ENCODE measurements at places on chromosomes 16 and 17.

DNA sequence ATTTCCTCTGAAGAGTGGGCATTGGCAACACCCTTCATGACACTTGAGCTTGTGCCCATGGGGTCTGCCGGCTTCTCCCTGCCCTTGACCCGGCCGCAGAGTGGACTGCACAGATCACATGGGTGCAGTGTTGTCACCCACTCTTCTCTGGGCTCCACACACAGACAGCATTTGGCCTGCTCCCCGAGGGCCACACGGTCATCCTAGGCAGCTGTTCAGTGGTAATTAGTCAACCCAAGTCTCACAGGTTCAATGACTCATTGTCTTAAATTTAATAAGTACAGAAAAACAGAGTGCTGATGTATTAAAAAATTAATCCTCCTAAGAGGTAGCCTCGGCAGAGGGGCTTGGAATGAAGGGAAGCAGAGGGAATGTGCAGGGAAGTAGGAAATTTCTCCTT is 204.8 kb downstream of the MSI2 start:
- no peak for DNase-seq

DNA sequence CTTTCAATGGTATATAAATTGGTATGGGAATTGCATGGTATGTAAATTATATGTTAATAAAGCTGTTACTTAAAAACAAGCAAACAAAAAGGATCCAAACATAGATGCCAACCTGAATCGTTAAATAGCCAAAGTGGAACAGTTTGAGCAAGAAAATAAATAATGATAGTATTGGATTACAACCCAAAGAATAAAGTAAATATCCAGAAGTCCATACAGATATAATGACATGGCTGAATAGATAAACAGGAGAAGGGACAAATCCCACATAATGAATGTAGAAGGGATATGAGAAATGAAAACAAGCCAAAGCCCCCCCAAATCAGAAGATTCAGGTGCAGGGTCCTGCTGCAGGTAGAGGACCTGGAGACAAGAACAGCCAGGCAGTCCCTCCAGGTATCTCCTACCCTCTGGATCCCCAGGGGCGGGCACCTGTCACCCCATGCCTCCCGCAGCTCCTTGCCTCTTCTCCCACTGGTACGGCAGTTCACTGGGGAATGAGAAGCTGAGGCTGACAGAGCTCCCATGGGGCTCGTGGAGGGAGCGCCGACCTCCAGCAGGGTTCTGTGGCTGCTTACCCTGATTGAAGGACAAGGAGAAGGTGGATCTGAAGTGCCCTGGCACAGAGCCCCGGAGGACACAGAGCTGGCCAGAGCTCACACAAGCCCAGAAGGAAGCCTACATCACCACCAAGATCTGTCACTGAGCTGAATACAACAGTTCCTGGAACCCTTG is 9.9 kb upstream of the LCAT start:
- no peak for DNase-seq

DNA sequence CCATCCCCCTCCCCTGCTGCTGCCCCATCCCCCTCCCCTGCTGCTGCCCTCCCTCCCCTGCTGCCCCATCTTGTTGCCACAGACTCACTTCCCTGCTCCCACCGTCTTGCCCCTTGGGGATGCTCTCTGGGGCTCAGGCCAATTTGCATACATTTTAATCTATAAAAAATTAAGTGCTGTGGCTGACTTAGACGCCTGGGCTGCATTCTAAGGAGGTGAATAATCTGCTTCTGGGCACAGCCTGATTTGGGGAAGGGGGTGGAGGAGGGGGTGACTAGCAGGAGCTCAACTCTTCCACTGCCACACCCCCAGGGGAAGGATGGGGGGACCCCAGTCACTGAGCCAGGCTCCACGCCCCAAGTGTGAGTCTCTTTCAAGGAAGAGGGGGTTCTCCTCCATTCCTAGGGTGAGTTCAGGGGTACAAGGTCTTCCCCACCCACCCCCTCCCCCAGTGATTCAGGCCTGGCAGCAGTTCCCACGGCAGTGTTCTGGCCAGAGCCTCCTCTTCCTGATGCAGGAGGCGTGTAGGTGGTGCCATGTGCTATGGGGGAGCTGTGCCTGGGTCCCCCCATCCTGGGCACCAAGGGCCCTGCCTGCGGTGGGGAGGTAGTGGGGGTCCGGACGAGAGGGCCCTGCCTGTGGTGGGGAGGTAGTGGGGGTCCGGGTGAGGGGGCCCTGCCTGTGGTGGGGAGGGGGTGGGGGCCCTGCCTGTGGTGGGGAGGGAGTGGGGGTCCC is 5.0 kb downstream of the DPH1 start:
- no peak for DNase-seq

DNA sequence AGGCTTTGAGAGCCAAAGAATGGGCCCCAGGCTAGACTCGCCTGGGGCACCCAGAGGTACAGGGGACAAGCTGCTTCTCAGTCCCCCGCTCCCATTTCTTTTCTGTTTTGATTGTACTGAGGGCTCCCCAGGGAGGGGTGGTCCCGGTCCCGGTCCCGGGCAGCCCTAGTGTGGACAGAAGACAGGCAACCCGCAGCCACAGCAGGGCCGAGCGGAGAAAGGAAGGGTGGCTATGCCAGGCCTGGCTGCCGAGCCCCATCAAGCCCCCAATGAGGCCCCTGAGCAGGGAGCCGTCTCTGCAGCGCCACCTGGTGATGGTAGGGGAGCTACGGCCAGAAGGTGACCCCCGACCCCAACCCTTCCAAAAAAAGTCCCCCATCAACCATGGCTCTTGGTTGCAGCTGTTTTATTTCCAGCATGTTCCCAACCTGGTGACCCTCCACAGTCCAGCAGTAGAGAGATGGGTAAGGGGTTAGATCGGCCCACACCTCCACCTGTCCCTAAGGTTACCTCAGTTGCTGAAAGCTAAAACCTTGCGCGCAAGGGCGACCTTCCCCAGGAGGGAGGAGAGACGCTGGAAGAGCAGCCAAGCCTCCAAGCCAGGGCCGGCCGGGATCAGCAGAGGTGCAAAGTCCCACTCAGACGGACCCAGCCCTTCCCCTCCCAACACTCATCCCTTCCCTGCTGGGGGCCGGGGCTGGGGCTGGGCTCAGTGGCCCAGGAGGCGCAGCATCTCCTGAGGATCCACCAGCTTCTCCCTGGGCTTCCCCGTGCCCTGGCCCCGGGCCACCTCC is 2.6 kb upstream of the GRIN2C start:
- DNase-seq: no peak

DNA sequence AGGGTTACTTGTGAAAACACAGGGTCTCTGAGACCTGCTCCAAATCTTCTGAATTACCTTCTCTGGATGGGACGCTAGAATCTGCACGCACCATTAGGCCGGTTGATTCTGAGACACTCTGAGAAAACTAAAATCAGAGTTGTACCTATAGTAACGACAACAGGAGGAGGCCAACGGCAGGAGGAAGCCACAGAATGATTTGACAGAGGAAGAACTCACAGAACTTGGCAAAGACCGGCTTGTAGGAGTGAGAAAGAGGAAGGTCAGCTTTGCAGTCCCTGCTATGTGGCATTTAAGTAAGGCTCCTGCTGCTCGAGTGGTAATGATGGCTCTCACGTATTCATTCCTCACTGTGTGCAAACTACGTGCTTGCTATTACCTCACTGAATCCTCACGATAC is 483.0 kb downstream of the TMEM114 start:
- no peak for DNase-seq

DNA sequence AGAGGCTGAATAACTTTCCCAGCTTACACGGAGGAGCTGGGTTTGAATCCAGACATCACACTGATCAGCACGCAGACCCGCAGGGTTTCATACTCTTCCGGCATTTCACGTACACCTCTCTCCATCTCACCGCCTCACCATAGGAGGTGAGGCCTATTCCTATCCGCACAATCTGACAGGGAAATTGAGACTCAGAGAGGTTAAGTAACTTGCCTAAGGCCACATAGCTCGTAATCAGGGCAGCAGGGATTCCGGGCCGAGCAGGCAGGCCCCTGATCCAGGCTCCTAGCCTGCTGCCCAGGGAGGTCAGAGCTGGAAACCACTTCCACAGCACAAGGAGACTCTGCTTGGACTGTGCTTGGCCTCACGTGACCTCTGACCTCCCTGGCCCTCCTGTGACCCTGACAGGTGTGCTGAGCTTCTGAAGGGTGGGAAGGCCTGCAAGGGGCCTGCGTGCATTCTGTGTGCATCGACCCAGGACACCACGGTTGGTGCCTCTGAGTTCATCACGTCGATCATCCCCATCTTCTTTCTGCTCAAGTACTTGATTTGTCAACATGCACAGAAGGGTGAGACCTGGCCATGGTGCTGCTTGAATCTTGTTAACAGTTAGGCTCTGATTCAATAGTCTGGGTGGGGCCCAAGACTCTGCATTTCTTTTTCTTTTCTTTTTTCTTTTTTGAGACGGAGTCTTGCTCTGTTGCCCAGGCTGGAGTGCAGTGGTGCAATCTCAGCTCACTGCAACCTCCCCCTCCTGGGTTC is 4.7 kb downstream of the CEP295NL start:
- DNase-seq: no peak

- no peak for DNase-seq
Measured at GRCh38 chr16:87778476-87778829, 12.7 kb upstream of the KLHDC4 start.

DNA sequence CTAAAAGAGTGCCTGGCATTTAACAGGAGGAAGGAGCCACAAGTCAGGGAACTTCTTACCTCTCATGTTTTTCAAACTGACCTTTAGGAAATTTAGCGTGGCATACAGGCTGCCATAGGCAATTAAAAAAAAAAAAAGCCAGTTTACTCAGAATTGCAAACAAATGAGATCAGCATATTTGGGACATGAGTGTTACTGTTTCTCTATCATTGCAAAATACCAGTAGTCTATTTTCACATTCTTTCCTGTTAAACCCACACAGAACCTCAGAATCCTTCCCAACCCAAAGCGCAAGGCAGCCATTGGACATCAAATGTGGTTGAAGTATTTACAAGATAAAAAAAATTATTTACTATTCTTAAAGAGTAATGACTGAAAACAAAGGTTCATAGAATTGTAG is 366.4 kb upstream of the DYNLRB2 start:
- DNase-seq: no peak

DNA sequence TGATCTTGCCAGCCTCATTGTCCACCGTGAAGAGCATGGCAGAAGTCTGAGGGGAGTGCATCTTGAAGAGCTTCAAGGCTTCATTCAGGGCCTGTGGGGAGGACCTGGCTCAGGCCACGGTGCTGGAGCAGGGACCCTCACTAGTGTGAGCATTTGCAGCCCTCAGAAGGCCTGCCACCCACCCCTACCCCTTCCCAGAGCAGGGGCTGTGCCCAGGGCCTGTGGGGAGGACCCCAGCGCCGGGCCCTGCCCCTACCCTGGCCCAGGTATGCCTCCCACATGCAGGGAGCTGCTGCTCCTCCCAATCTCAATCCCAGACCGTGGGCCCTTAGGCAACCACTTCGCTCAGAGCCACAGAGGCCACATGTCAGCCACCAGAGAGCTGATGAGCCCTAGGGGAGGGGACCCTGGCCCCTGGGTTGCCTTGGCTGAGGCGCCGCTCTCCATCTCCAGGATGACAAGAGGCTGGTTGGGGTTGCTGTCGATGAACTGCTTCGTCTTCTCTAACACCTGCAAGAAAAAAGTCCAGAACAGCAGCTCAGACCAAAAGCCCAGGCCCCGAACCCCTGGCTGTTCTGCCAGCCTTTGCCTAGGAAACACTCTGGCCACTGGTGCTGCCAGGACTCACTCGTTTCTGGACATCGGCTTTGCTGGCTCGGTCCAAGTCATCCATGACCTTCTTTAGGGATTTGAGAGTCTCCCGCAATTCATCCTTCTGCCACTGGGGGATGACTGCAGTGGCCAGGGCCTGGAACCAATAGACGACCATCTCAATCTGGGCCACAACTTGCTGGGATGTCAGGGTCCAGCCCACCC is 1.8 kb upstream of the EXOSC6 start:
- DNase-seq: no peak

DNA sequence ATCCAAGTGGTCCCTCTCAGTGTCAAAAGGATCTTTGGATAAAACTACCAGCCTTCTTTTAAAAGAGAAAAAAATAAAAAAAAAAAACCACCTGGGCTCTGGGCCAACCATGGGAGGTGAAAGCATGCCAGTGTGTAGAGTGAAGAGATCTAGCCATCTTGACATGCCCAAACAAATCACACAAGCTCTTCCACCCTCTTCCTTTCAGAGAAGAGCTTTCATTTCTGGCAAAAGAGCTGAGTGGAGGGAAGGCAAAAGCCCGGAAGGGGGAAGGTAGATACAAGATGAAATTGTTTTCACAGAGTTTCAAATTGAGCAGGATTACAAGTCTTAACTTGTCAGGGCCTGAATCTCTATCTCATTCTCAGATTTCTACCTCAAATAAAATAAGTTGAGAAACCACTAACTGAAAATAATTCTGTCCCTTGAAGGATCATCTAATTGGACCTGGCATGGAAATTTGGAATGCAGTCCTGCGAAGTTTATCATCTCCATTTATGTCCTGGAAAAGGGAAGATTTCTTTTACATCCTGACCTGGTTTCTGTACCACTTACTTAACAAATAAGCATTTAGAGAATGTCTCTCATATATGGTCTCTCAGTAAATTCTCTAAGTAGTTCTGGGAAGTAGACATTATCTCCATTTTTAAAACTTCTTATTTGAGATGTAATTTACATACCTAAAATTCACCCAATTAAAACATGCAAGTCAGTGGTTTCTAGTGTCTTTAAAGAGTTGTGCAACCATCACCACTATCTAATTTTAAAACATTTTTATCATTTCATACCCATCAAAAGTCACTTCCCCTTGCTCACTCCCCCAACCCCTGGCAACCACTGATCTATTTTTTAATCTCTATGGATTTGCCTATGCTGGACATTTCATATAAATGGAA is 93.7 kb downstream of the TANGO6 start:
- DNase-seq: no peak

- DNase-seq: no peak
Measured at GRCh38 chr16:46830417-46830901, 521 bp downstream of the C16orf87 start.

DNA sequence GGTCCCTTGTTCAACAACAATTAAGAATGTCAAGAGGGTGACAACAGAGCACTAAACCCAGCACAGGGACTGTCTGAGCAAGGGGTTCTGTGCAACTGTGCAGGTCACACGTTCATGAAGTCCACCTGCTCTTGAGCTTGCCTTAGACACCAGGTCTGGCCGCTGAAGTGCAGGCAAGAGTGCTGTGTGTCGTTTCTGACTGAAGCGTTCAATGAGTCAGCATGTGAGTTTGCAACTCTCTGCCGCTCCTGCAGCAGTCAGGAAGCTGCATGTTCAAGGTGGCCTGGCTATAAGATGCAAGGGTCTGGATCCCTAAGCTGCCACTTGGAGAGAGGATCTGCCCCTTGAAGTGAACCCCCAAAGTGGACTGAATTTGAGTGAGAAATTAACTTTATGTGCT is 332.7 kb upstream of the HSBP1 start:
- DNase-seq: no peak

DNA sequence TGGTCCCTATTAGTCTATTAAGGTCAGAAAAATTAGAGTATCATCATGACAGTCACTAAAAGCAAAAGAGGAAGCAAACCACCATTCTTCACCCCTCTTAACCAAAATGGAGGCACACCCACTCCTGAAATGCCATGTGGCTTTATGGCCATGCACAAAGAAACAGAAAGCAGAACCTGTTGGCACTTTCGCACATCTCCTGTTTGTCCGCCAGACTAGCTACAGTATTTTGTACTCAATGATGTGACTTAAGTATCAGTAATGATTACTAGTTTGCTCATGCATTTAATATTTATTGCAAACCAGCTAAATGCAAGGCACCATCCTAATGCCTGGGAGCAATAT is 70.2 kb upstream of the GNAO1 start:
- DNase-seq: no peak

GRCh38 chr17:16040710-16041251 is 41.2 kb downstream of the TTC19 start:
- DNase-seq: no peak

All from esophagus squamous epithelium (tissue), 5 donors.